ENCODE measurements at places on chromosomes 5 and 9. TPM values are rescaled to one million over a fixed set of nuclear protein-coding genes. Genes with fewer than 3 reads are reported as not detected.

- H3K4me1 ChIP-seq: no peaks in the 10 kb centered on the region
- DNase-seq: no peak
- H3K27me3 ChIP-seq: no peaks in the 10 kb centered on the region
- no peaks in the 10 kb centered on the region for H3K36me3 ChIP-seq
These were observed 171.2 kb downstream of the GAPVD1 start for GRCh38 chr9:125432715-125433385.

GRCh38 chr5:113005454-113005853, 28.9 kb downstream of the DCP2 start:
- DNase-seq: no peak
- no peaks in the 10 kb centered on the region for H3K4me1 ChIP-seq
- no peak overlapping the region for H3K27ac ChIP-seq
- no peaks in the 10 kb centered on the region for H3K27me3 ChIP-seq

GRCh38 chr9:122865300-122865699, 36.9 kb upstream of the PDCL start:
- H3K27me3 ChIP-seq: no peaks in the 10 kb centered on the region
- peaks cover 6% of the 10 kb centered on the region for H3K4me1 ChIP-seq
- DNase-seq: no peak
- H3K4me3 ChIP-seq: no peak overlapping the region

DNA sequence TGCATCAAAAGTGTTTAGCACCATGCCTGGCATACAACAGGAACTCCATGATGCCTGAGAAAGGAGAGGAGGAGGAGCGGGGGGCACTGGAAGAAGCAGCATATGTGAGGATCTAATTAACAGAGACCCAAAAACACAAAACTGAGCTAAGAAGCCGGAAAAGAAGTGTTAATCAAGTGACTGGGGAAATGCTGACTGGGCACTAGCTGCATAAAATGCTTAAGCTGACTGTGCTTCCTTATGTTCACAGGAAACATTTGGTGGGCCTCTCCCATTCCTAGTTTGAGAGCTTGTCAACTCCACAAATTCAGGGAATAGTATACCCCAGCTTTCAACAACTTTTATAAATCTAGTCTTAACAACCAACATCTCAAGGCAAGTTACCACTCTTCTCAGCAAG, 26.6 kb downstream of the DEPDC1B start:
- H3K36me3 ChIP-seq: no peaks in the 10 kb centered on the region
- peaks cover 12% of the 10 kb centered on the region for H3K4me1 ChIP-seq
- no peak overlapping the region for H3K4me3 ChIP-seq
- H3K27me3 ChIP-seq: no peaks in the 10 kb centered on the region

The SLC22A4 gene
- total RNA-seq: 1.4 TPM

GRCh38 chr9:134390537-134390936, 64.3 kb downstream of the RXRA start:
- H3K4me1 ChIP-seq: peaks cover 44% of the 10 kb centered on the region
- DNase-seq: no peak
- no peaks in the 10 kb centered on the region for H3K27me3 ChIP-seq
- no peak overlapping the region for H3K4me3 ChIP-seq
- H3K27ac ChIP-seq: no peak overlapping the region

DNA sequence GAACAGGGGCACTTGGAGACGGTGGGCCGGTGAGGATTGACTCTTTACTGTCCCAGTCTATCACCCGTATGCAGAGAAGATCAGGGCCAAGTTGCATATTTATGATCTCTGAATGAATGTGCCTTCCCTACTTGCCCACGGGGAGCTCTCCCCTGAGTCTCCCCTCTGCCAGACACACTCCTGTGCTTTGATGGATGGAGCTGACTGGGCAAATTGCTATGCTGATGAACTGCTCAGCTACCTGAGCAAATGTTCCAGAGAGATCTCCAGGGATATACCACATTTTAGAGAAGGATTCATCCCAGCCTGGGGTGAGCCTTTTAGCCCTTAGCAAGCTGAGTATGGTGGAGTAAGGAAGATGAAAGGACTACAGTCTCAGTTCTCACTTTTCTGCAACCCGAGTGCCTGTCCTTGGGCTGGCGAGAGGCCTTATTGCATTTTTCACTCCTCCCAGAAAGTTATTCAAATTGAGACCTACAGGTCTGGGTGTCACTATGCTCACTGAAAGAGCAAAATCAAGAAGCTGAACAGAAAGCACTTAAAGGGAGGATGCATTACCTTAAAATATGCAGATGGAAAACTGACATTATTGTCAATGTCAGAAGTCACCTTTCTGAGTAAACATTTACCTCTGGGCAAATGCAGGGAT, 526.7 kb upstream of the WWC1 start:
- no peak overlapping the region for H3K27ac ChIP-seq
- no peak for DNase-seq
- peaks cover 3% of the 10 kb centered on the region for H3K4me1 ChIP-seq
- no peak overlapping the region for H3K4me3 ChIP-seq

DNA sequence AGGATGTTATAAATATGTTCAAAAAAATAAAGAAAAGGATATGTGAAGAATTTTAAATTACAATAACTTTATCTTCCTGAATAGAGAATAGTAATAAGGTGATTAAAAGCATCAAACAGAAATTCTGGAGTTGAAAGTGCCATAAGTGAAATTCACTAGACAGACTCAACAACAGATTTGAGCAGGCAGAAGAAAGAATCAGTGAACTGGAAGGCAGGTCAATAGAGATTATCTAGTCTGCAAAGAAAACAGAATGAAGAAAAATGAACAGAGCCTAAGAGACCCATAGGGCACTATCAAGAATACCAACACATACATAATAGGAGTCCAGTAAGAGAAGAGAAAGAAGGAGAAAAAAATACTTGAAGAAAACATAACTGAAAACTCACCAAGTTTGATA, 162.1 kb downstream of the ROR2 start:
- peaks cover 45% of the 10 kb centered on the region for H3K4me1 ChIP-seq
- H3K36me3 ChIP-seq: peaks cover 14% of the 10 kb centered on the region

DNA sequence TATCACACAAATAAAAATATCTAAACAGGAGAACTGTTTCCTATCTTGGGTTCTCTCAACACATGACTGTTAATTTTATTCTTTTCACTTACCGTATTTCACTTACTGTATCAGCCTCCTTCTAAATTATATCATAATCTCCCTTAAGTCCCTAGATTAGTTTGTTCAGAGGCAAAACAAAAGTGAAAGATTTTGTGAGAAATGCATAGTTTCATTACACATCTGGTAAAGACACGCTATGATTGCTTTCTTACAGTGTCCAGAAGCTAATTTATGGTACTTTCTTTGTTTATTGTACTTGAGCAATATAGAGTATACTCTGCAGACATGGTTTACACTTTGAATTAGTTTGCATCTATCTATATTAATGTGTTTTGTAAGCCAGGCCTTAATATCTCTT, 159.7 kb upstream of the TLX3 start:
- no peak overlapping the region for H3K4me3 ChIP-seq
- H3K36me3 ChIP-seq: no peaks in the 10 kb centered on the region
- DNase-seq: no peak
- H3K27ac ChIP-seq: no peak overlapping the region

The CETN3 gene
- 19.7 TPM for total RNA-seq

The N4BP3 gene
- total RNA-seq: 0.64 TPM

DNA sequence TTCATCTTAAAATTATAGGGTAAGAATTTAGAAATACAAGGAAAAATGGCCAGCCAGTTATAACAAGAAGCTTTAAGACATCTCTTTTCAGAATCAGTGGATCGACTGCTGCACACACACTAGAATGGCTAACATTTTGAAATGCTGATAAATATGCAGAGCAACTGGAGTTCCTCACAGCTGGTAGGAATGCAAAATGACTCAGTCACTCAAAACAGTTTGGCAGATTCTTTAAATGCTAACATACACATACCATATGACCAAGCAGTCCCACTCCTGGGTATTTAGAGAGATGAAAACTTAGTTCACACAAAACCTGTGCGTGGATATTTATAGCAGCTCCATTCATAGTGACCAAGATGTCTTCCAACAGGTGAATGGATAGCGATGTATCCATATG, 23.2 kb upstream of the PSAT1 start:
- H3K36me3 ChIP-seq: peaks cover 2% of the 10 kb centered on the region
- H3K4me1 ChIP-seq: peaks cover 10% of the 10 kb centered on the region
- H3K27ac ChIP-seq: no peak overlapping the region

GRCh38 chr9:91386765-91387164, 25.0 kb upstream of the AUH start:
- no peaks in the 10 kb centered on the region for H3K36me3 ChIP-seq
- H3K27ac ChIP-seq: no peak overlapping the region
- no peaks in the 10 kb centered on the region for H3K27me3 ChIP-seq
- no peaks in the 10 kb centered on the region for H3K4me1 ChIP-seq

DNA sequence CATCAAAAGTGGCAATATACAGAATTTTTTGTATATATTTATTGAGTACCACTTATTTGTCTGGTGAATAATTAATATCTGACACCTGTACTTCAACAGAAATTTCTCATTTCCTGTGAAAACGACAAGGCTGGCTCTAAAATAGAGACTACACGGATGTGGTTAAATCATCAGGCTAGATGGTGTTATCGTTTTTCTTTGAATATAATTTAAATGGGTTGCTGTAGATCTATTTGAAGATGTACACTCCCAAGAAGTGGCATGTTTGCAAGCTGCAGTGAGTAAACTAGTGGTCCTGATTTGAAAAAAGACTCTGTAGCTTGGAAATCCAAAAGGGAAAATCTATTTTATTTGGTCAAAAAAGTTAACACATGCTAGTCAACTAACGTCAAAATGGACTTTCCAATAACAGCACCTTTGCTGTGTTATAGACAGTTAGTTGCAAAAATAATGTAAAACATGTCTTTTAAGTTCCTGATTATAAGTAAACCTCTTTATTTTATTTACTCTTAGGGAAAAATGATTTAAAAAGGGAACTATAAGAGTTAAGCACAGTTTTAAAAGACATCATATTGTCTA, 13.8 kb downstream of the ST8SIA4 start:
- peaks cover 26% of the 10 kb centered on the region for H3K27me3 ChIP-seq
- no peaks in the 10 kb centered on the region for H3K36me3 ChIP-seq
- H3K4me3 ChIP-seq: no peak overlapping the region
- H3K27ac ChIP-seq: no peak overlapping the region
- no peaks in the 10 kb centered on the region for H3K4me1 ChIP-seq
- DNase-seq: no peak

The FOXD4 gene
- 0.43 TPM for total RNA-seq

DNA sequence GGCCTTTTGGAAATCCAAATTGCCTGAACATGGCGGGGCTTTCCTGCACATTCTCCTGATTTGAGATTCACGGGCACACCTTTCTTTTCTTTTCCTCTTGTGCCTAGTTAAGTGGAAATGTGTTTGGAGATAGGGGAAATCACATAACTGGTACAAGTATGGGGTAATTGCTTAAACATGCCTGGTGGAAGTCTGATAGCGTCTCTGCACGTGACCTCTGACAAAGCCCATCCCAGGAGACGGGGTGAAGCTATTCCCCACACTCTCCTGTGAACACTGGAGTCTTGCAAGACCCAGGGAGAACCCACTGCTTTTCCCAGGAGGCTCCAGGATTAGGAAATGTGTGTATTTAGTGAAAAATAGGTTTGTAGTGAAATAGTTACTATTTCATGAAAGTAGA, 2.9 kb upstream of the REEP2 start:
- H3K4me1 ChIP-seq: peaks cover 20% of the 10 kb centered on the region
- DNase-seq: no peak
- no peak overlapping the region for H3K4me3 ChIP-seq
- H3K27ac ChIP-seq: no peak overlapping the region
- peaks cover 25% of the 10 kb centered on the region for H3K36me3 ChIP-seq

GRCh38 chr5:178762391-178762790, 31.9 kb upstream of the ZNF354A start:
- no peak for DNase-seq
- no peaks in the 10 kb centered on the region for H3K36me3 ChIP-seq
- H3K4me1 ChIP-seq: no peaks in the 10 kb centered on the region
- no peak overlapping the region for H3K27ac ChIP-seq
- H3K4me3 ChIP-seq: no peak overlapping the region
- no peaks in the 10 kb centered on the region for H3K27me3 ChIP-seq

The FREM1 gene
- total RNA-seq: 2.2 TPM

DNA sequence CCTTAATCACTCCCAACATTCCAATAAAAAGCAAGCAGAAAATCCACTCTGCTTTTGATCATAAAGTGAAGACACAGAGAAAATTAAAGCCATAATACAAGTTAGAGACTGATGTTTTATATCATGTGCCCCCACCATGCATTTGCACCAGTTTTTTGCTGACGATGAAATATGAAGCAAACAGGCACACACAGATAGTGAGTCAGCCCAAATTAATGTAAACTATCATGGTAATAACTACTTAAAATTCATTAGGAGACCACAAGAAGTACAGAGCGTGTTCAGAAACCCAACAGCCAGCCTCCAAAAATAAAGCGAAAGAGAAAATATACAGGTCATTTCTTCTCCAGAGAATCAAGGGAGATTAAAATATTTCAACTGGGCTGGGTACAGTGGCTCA, 46.4 kb upstream of the KDM4C start:
- H3K36me3 ChIP-seq: no peaks in the 10 kb centered on the region
- H3K4me3 ChIP-seq: no peak overlapping the region
- no peaks in the 10 kb centered on the region for H3K4me1 ChIP-seq

The LRRC8A gene
- total RNA-seq: 39.5 TPM

The TAF11L8 gene
- not detected for total RNA-seq

GRCh38 chr5:167710444-167711073, 580.9 kb upstream of the WWC1 start:
- no peak overlapping the region for H3K27ac ChIP-seq
- DNase-seq: no peak
- H3K4me3 ChIP-seq: no peak overlapping the region
- H3K4me1 ChIP-seq: no peaks in the 10 kb centered on the region
- H3K27me3 ChIP-seq: no peaks in the 10 kb centered on the region
- no peaks in the 10 kb centered on the region for H3K36me3 ChIP-seq

The SPAG8 gene
- 2.4 TPM for total RNA-seq

The FBN2 gene
- total RNA-seq: 1,312 TPM

GRCh38 chr5:2335733-2336515, 415.6 kb downstream of the IRX2 start:
- H3K27me3 ChIP-seq: no peaks in the 10 kb centered on the region
- DNase-seq: no peak
- H3K27ac ChIP-seq: no peak overlapping the region
- H3K4me3 ChIP-seq: no peak overlapping the region
- H3K4me1 ChIP-seq: no peaks in the 10 kb centered on the region

- H3K4me3 ChIP-seq: no peak overlapping the region
- peaks cover 35% of the 10 kb centered on the region for H3K36me3 ChIP-seq
- peaks cover 21% of the 10 kb centered on the region for H3K4me1 ChIP-seq
- no peak for DNase-seq
- H3K27me3 ChIP-seq: no peaks in the 10 kb centered on the region
These were observed 206.0 kb downstream of the NFIB start for GRCh38 chr9:14107977-14108376.

The AGXT2 gene
- not detected for total RNA-seq

GRCh38 chr5:175206669-175207068, 237.3 kb downstream of the DRD1 start:
- no peaks in the 10 kb centered on the region for H3K36me3 ChIP-seq
- no peak for DNase-seq
- H3K27ac ChIP-seq: no peak overlapping the region
- no peaks in the 10 kb centered on the region for H3K4me1 ChIP-seq
- no peaks in the 10 kb centered on the region for H3K27me3 ChIP-seq

The PCDHA1 gene
- not detected for total RNA-seq

The TMEM174 gene
- total RNA-seq: not detected

Measured in osteocyte (in vitro differentiated cells).